Type B pancreatic cell (in vitro differentiated cells): ENCODE measurements at places on chromosomes 4 and X. TPM values are rescaled to one million over a fixed set of nuclear protein-coding genes. Genes with fewer than 3 reads are reported as not detected.

C4orf36 gene
- total RNA-seq, result 1.3 and 2.5 TPM in 2 replicates

MSMO1 gene
- total RNA-seq, result 62.0 and 68.0 TPM in 2 replicates

CLDN34 gene
- 0.86 TPM in 1 of 2 replicates, not detected in the other for total RNA-seq

RPS6KA3 gene
- total RNA-seq, result 57.4 and 60.4 TPM in 2 replicates

GAB3 gene
- total RNA-seq, result 0.19 TPM in 1 of 2 replicates, not detected in the other

GLRA3 gene
- 0.60 and 0.64 TPM in 2 replicates for total RNA-seq

TLR10 gene
- total RNA-seq, result 0.22 and 0.81 TPM in 2 replicates

DNA sequence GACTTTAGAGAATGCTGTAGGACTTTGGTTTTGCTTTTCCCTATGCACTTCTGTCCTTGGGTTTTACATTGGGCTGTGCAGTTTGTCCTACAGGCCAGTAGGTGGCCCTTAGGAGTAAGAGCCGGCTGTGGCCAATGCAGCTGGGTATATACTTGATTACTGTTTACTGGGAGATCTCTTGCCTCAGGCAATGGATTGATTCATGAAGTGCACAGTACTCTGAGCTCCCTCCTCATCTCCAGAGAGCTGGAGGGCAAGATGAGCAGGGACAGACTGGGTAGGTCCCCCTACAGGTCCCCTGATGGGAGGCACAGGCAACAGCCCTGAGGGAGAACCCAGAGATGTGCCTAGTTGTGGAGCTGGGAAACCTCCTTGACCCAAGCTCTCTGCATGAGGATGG is 103.8 kb upstream of the QRFPR start:
- no peaks in the 10 kb centered on the region for H3K36me3 ChIP-seq
- H3K4me3 ChIP-seq, result no peak overlapping the region
- no peaks in the 10 kb centered on the region for H3K4me1 ChIP-seq
- H3K27me3 ChIP-seq, result no peaks in the 10 kb centered on the region

- H3K27me3 ChIP-seq, result no peaks in the 10 kb centered on the region
- no peaks in the 10 kb centered on the region for H3K4me1 ChIP-seq
- H3K4me3 ChIP-seq, result no peak overlapping the region
- H3K36me3 ChIP-seq, result no peaks in the 10 kb centered on the region
- no peak for DNase-seq
Measured at GRCh38 chr4:21191317-21191716, 491.1 kb downstream of the PACRGL start.

- H3K36me3 ChIP-seq, result peaks cover 8% of the 10 kb centered on the region
- DNase-seq, result no peak
- H3K27me3 ChIP-seq, result no peaks in the 10 kb centered on the region
- no peak overlapping the region for H3K4me3 ChIP-seq
- no peak overlapping the region for H3K27ac ChIP-seq
Measured at GRCh38 chr4:148056879-148057278, 325.0 kb downstream of the ARHGAP10 start.

DNA sequence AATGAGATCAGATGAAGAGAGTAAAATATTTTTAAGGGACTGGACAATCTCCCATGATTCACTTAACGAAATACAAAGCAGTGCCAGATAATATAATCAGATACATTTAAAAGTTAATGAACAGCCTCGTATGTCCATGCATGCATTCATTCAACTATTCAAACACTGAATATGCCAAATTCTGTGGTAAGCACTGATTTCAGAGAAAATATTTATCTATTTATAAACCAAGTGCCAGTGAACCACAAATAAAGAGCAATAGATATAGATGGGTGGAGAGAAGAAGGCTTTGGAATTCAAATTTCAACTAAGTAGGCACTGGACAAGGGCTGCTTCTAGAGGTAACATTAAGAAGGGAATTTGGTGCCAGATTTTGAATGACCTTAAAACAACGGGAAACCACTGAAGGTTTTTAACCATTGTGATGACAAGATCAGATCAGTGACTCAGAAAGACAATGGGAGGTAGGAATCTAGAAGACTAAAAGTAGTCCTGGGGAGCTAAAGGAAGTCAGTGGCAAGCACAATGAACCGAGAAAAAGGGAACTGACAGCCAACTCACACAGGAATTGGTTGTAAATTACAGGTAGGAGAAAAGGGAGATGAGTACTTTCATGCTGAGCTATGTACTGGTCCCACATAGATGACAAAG is 14.2 kb downstream of the ELOVL6 start:
- H3K4me1 ChIP-seq, result peaks cover 33% of the 10 kb centered on the region
- DNase-seq, result no peak
- no peaks in the 10 kb centered on the region for H3K27me3 ChIP-seq

- no peak overlapping the region for H3K4me3 ChIP-seq
- no peak for DNase-seq
- H3K4me1 ChIP-seq, result peaks cover 21% of the 10 kb centered on the region
- no peaks in the 10 kb centered on the region for H3K36me3 ChIP-seq
- peak overlapping the region; percentile 50 for H3K27ac ChIP-seq
- no peaks in the 10 kb centered on the region for H3K27me3 ChIP-seq
Measured at GRCh38 chr4:186845137-186845842, 121.6 kb upstream of the FAT1 start.

- DNase-seq, result no peak
- no peak overlapping the region for H3K4me3 ChIP-seq
- no peaks in the 10 kb centered on the region for H3K27me3 ChIP-seq
Measured at GRCh38 chrX:23871905-23872546, 35.7 kb downstream of the APOO start.

GRCh38 chr4:41658163-41658562 is 90.4 kb downstream of the PHOX2B start:
- no peak overlapping the region for H3K4me3 ChIP-seq
- no peak for DNase-seq
- H3K4me1 ChIP-seq, result peaks cover 16% of the 10 kb centered on the region
- H3K27me3 ChIP-seq, result no peaks in the 10 kb centered on the region
- H3K36me3 ChIP-seq, result peaks cover 11% of the 10 kb centered on the region
- no peak overlapping the region for H3K27ac ChIP-seq

GRCh38 chr4:128371876-128372275 is 84.3 kb upstream of the PGRMC2 start:
- no peak overlapping the region for H3K4me3 ChIP-seq
- H3K36me3 ChIP-seq, result peaks cover 12% of the 10 kb centered on the region
- no peaks in the 10 kb centered on the region for H3K4me1 ChIP-seq
- H3K27me3 ChIP-seq, result no peaks in the 10 kb centered on the region
- H3K27ac ChIP-seq, result no peak overlapping the region
- no peak for DNase-seq

GRCh38 chrX:55451141-55451540 is 786 bp upstream of the MAGEH1 start:
- no peak for DNase-seq
- no peak overlapping the region for H3K27ac ChIP-seq
- H3K4me1 ChIP-seq, result no peaks in the 10 kb centered on the region
- H3K36me3 ChIP-seq, result no peaks in the 10 kb centered on the region

DNA sequence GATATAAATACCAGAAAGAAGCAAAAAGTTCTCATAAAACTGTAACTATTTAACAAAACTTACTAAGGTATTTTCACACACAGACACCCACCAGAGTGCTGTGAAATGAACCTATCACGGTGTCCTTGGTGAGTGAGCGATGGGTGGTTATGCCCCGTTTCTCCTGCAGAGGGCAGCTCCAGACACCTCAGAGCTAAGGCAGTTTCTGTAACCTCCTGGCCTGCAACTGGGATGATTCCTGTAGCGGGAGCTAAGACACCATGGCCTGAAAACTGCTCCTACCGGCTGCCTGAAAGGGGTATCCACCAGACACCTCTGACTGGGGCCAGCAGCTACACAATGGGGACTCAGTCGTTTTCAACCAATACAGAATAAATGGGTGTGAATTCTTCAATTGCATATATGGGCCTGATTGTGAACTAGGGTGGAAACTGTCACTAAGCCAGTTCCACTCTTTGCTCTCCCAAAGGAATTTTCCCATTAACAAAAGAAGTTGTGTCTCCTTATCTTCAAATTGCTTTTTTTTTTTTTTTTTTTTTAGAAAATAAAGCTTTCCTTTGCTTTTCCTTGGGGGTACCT is 2375.8 kb upstream of the TENM3 start:
- no peak overlapping the region for H3K4me3 ChIP-seq
- H3K36me3 ChIP-seq, result no peaks in the 10 kb centered on the region
- no peak overlapping the region for H3K27ac ChIP-seq
- no peaks in the 10 kb centered on the region for H3K4me1 ChIP-seq
- peaks cover 13% of the 10 kb centered on the region for H3K27me3 ChIP-seq
- no peak for DNase-seq

DNA sequence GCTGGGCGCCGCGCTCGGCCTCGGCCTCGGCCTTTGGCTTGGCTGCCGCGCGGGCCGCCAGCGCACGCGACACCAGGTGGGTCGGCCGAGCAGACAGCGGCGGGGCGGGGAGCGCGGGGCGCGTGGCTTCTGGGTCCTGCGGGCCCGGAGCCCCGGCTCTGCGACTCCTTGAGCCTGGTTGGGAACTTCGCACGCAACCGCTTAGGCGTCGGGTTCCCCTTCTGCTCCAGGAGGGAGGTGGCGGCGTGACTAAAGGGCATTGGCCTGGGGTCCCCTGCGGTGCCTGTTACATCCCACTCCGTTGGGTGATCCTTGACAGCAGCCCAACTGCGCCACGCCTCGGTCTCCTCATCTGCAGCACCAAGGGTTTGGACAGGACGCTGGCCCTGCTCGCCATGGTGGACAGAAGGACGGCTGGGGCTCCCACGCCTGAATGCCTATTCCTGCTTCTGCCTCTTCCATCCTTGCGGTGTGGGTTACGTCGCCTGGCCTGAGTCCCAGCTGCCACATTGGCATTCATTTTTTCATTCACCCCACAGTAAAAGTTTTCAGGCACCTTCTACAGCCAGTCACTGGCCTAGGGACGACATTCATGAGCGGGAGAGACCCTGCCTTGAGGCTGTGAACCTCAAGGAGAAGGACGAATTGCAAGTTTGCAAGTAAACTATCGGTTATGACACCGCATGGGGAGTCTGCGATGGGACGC is 631 bp downstream of the EVC start:
- H3K27ac ChIP-seq, result peak overlapping the region; percentile 46
- peaks cover 18% of the 10 kb centered on the region for H3K36me3 ChIP-seq
- H3K4me3 ChIP-seq, result peak overlapping the region; percentile 87
- H3K4me1 ChIP-seq, result peaks cover 32% of the 10 kb centered on the region
- no peak for DNase-seq

DNA sequence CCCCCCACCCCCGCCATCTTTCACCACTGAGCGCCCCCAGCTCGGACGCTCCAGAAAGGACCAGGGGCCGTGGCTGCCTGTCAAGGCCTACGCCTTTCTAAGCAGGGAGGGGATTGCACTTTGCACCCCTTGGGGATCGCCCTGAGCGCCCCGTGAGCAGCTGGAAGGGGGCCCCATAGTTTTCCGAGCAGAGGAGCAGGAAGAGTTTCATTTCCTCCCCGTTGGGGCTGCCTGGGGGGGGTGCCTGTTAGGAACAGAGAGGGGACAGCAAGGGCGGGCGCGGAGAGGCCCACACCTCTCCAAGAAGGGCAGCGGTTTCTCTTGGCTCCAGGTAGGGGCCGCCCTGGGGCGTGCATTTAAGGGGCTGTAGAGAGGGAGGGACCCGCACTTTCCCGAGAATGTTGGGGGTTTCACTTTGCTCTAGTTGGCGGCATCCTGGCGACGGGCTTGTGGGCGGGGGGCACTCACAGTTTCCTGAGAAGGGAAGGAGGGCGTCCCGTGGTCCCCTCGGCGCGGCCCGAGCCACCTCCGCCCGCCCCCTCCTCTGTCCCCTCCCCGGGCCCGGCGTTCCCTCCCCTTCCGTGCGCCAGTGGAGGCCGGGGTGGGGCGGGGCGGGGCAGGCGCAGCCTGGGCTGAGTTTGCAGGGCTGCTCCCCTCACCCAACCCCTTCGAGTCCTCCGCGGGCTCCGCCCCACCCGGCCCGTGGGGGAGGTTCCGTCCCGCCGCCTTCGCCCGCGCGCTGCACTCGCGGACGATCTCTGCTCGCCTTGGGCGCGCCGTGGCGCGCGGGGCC is 82.3 kb upstream of the CD99 start:
- H3K4me1 ChIP-seq, result peaks cover 27% of the 10 kb centered on the region
- peak overlapping the region; percentile 93 for H3K27ac ChIP-seq
- H3K4me3 ChIP-seq, result peak overlapping the region; percentile 91
- no peaks in the 10 kb centered on the region for H3K27me3 ChIP-seq
- H3K36me3 ChIP-seq, result peaks cover 22% of the 10 kb centered on the region

DNA sequence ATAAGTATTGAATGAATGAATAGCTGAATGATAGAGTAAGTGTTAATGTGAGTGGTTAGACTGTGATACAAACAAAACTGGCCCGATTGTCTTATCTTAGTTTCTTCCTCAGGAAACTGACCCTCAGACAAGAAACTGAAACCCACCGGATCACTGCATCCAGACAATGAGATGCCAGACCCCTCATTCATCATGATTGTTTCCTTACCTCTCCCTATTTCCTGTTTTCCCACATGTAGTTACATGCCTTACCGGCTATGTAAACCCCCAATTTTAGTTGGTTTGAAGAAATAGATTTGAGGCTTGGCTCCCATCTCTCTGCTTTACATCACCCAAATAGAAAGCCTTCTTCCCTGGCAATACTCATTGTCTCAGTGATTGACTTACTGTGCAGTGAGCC is 218.9 kb upstream of the PPP1R2C start:
- H3K4me1 ChIP-seq, result peaks cover 8% of the 10 kb centered on the region
- no peak for DNase-seq
- no peak overlapping the region for H3K27ac ChIP-seq

- no peaks in the 10 kb centered on the region for H3K4me1 ChIP-seq
- H3K36me3 ChIP-seq, result no peaks in the 10 kb centered on the region
- H3K27me3 ChIP-seq, result no peaks in the 10 kb centered on the region
- no peak for DNase-seq
Measured at GRCh38 chrX:154727871-154728270, 23.0 kb downstream of the GAB3 start.

DNA sequence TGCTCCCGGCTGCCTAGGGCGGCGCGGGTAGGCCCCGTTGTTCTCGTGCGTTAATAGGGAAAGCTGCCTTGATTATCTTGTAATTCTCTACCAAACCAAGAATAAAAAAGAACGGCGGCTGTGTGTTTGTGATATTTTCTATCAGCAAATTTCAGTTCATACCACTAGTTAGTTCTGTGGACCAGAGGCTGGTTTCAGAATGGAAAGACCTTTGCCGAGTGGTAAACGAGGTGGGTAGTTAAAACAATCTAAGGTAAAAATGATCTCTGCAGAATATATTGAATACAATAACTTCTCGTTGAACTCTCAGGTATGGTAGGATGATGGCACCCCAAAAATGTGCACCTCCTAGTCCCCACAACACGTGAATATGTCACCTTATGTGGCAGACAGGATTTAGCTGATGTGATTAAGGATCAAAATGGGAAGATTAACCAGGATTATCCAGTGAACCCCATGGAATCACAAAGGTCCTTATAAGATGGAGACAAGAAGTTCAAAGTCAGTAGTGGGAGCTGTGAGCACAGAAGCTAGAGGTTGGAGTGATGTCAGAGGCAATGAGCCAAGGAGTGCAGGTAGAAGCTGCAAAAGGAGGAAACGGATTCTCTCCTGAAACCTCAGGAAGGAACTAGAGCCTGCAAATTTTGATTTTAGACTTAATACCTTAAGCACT is 574 bp upstream of the CFAP97 start:
- H3K4me1 ChIP-seq, result peaks cover 34% of the 10 kb centered on the region
- H3K27ac ChIP-seq, result peak overlapping the region; percentile 52
- peaks cover 9% of the 10 kb centered on the region for H3K27me3 ChIP-seq
- peak overlapping the region; percentile 85 for H3K4me3 ChIP-seq

DNA sequence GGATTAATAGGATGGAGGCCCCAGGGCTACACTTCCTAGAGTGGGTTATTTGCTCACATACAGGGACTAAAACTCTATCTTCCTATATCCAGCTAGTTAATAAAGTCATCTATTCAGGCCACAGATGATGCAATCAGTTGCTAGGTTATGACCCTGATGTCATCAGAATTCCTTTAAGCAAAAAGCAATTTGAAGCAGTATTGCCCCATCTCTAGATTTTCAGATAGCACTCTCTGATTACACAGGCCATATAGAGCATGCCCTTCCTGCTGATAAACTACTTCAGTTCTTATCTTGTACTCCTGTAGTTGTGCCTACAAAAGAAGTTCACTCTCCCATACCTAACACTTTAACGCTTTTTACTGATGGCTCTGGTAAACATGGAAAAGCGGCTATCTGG is 84.8 kb downstream of the TMEM144 start:
- peaks cover 4% of the 10 kb centered on the region for H3K4me1 ChIP-seq
- no peak overlapping the region for H3K27ac ChIP-seq
- no peak overlapping the region for H3K4me3 ChIP-seq
- no peaks in the 10 kb centered on the region for H3K27me3 ChIP-seq
- no peak for DNase-seq
